ENCODE measurements at places on chromosomes 6 and 20.

GRCh38 chr6:128029826-128030225, 129.0 kb upstream of the THEMIS start:
- no peak for DNase-seq

GRCh38 chr20:12113468-12114371, 196.0 kb downstream of the BTBD3 start:
- no peak for DNase-seq

DNA sequence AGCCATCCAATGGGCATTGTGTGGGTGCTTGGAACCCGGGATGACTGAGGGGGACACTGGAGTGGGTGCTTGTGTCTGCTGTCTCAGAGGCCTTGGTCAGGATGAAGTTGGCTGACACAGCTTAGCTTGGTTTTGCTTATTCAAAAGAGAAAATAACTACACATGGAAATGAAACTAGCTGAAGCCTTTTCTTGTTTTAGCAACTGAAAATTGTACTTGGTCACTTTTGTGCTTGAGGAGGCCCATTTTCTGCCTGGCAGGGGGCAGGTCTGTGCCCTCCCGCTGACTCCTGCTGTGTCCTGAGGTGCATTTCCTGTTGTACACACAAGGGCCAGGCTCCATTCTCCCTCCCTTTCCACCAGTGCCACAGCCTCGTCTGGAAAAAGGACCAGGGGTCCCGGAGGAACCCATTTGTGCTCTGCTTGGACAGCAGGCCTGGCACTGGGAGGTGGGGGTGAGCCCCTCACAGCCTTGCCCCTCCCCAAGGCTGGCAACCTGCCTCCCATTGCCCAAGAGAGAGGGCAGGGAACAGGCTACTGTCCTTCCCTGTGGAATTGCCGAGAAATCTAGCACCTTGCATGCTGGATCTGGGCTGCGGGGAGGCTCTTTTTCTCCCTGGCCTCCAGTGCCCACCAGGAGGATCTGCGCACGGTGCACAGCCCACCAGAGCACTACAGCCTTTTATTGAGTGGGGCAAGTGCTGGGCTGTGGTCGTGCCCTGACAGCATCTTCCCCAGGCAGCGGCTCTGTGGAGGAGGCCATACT, 49.4 kb downstream of the PYGB start:
- DNase-seq, result no peak

DNA sequence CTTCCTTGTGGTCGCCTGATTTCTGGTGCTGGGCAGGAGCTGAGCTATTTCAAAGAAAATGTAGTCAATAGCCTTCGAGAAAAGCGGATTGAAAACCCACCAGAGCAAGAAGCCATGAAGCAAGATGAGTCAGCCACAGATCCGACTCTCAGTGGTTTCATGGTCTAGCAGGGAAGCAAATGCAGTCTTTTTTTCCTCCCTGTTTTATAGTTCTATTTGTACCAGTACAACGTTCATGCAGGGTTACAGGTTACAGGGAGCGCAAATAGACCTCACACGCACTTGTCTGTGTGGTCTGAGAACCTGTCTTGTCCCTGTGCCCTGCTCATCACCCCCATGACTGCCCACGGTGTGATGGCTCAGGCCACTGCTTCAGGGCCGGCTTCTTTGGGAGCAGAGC, 309.8 kb upstream of the SUPT3H start:
- DNase-seq, result no peak

- no peak for DNase-seq
Observed at GRCh38 chr20:11117808-11118528, 444.2 kb upstream of the JAG1 start.

GRCh38 chr20:7379621-7380220, 560.5 kb downstream of the HAO1 start:
- DNase-seq, result no peak

GRCh38 chr6:45714006-45714730, 301.5 kb downstream of the CLIC5 start:
- no peak for DNase-seq

GRCh38 chr6:816510-817084, 123.7 kb upstream of the EXOC2 start:
- no peak for DNase-seq

DNA sequence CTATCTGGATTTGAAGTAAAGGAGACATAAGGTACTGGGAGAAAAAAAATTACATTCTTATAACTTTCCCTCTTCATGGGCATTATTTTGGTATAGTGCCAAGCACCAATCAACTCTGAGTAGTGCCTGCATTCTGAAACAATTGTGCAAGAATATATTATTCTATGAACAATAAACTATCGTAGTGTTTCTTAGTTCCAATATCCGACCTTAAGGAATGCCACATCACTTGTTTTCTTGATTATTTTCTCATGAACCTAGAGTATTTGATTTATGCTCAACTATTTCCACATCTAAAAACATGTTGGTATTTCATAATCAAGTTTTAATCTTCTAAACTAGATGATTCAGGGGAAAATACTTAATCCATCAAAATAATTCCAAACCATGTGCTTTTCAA, 294.4 kb upstream of the TBX18 start:
- no peak for DNase-seq

DNA sequence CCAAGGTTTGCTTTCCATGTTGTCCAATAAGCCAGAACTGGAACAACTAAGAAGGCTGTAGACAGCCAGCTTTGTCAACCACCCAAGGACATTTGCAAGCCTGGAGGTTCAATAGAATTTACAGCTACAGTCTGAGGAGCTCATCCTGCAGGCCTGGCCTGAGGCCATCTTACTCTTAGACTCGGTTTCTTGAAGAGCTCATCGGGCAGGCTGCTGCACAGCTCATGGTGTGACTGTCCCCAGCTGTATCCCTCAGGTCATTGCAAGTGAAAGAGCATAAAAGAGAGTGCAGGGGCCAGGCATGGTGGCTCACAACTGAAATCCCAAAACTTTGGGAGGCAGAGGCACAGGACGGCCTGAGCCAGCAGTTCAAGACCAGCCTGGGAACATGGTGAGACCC, 96.9 kb upstream of the FOXQ1 start:
- DNase-seq, result no peak

- DNase-seq, result no peak
Observed at GRCh38 chr6:157449610-157450009, 68.6 kb downstream of the ZDHHC14 start.

DNA sequence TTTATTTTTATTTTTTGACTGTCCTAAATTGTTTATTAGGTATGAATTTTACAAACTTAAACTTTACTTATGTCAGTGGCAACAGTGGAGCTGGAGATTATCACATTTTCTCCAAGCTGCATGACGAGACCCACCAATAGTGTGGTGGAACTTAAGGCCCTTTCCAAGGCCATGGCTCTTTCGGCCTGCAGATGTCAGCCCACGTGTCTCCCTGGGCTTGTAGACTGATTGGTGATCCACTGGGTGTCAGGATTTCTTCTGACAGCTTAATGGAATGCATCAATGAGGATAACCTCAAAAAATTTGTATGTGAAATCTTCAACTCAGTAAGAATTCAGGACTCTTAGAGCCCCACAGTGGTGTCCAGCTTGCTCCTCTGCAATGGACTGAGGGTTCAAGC, 32.3 kb upstream of the OVOL2 start:
- DNase-seq, result no peak

GRCh38 chr20:891706-892080, 24.4 kb downstream of the ANGPT4 start:
- no peak for DNase-seq

- no peak for DNase-seq
Observed at GRCh38 chr6:132122871-132123270, 171.7 kb upstream of the CCN2 start.

DNA sequence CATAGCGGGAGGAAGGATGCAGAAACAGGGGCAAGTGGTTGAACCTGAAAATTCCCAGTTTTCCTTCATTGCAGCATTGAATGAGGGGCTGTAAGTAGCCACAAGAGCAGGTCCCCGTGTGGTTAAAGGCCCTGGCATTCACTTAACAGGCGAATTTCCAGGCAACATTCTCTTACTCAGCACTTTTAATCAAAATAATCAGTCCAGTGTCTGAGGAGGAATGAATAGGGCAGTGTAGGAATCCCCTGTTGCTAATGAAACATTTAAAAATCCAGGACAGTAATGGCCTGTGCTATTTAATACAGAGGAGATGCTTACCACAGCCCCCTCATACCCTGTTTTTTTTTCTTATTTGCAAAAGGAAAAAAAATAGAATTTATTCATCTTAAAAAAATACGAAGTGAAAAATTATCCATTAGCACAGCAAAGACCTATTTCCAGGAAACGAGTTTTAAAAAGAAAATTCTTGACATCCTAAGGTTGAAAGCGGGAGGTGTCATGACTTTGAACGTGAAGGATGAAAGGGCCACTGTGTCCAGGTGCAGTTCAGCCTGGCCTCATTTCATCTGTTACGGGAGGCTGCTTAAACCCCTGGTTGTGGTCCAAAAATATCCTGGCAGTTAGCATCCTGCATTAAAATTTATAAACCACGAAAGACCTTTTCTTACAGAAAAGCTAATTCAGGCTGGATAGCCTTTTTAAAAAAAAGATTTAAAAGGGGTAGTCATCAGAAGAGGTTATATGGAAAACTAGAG, 20.2 kb downstream of the MYLK4 start:
- DNase-seq, result no peak

DNA sequence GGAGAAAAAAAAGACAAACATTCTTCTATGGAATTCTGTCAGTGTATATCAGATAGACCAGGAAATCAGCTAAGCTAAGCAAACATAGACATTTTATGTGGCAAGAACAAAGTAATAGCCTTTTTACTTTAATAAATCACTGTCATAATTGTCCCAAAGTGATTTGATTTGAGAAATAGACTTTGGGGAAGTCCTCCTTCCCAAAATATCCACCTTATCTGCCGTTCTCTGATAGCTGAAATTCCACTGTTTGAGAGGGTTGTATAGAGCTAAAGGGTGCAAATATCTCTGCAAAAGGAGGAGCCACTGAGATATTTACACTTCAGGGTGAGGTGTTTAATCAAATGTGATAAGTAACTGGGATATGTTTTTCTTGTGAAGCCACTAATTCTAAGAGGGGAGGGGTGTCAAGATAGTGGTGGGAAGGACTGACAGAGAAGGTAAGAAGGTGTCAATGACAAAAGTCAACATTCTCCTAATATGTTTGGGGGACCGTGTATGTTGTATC, 544.4 kb upstream of the JAG1 start:
- DNase-seq, result no peak

- DNase-seq, result no peak
Observed at GRCh38 chr6:34462010-34462409, 3.9 kb upstream of the PACSIN1 start.

DNA sequence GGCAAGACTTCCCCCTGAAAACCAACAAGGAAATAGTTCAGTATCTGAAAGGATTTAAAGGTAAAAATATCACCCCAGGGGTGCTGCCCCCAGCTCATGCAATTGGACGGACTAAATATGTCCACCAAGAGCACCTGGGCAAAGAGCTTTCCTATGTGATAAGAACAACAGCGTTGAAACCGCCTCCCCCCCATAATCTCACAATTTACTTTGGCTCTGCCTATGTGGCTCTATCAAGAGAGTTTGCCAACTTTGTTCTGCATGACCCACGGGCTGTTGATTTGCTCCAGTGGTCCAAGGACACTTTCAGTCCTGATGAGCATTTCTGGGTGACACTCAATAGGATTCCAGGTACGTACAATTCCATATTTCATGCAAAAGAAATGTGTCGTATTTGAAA, 35.8 kb downstream of the GCNT2 start:
- no peak for DNase-seq

DNA sequence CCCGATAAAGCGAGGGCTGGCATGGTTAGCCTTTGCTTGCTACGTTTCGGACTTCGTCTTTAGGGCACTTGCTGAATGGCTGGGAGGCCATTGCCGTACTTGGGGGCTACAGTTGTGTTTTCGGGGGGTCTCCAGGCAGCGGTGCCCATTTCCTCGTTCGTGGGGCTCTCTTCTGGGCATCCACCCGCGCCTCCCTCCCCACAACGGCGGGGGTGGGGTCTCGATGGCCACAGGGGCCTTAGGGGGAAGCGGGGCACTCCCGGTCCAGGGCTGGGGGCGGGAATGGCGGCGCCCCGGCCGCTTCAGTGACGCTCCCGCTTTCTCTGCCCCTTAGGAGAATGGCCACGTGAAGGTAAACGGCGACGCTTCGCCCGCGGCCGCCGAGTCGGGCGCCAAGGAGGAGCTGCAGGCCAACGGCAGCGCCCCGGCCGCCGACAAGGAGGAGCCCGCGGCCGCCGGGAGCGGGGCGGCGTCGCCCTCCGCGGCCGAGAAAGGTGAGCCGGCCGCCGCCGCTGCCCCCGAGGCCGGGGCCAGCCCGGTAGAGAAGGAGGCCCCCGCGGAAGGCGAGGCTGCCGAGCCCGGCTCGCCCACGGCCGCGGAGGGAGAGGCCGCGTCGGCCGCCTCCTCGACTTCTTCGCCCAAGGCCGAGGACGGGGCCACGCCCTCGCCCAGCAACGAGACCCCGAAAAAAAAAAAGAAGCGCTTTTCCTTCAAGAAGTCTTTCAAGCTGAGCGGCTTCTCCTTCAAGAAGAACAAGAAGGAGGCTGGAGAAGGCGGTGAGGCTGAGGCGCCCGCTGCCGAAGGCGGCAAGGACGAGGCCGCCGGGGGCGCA, 2.4 kb downstream of the MARCKS start:
- no peak for DNase-seq

DNA sequence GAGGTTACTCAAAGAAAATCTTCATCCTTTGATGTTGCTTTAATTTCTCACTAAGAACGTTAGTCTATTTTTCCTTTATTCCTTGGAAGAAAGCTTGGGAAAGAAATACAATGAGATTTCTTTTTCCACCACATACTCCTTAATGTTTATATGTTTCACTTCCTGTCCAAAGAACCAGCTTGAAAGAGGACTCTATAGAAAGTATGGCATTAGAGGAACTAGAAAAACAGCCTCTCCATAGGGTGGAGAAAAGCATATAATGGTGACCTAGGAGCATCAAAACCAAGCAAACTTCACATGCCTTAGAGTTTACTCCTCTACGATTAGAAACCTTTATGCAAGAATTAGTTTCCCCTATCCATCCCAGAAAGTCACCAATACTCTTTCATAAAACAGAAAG, 131.1 kb downstream of the OPRM1 start:
- DNase-seq, result no peak

DNA sequence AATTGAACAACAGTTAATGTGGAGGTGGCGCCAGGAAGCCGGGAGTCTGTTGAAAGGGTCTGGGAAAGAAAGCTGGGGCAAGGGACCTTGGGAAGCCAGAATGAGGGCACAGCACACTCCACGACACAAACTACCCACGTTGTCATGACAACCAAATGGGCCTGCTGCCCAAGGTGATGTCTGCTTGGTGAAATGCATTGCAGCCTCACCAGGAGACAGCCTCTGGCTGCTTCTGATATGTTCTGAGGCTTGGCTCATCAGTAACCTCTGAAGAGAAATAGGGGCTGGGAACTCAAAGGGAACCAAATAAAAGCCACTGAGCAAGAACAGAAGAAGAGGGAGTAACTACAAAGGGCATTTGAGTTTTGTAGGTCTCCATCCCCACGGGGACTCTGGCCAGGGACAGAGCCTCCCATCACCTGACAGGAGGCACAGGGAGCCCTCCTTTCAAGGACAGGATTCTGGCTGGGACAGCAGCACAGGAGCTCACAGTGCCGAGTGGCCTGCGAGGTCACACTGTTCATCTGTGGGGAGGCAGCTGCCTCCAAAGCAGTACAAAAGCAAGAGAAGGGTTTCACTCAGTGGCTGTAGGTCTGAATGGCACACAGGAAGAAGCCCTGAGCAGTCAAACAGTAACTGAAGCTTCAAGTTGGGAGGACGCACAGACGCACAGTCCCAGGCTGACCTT, 44.6 kb upstream of the KCNK16 start:
- no peak for DNase-seq

Measured in CD4-positive, alpha-beta T cell treated with Interleukin-17A for 4 hours (primary cell).